ENCODE measurements at places on chromosomes 11 and 22.

- no peak for DNase-seq
Observed at GRCh38 chr11:127017482-127017881, 16.9 kb upstream of the KIRREL3 start.

- no peak for DNase-seq
Observed at GRCh38 chr11:126766440-126766839, 234.1 kb downstream of the KIRREL3 start.

- DNase-seq: no peak
Observed at GRCh38 chr11:114263513-114264170, 32.6 kb upstream of the NNMT start.

GRCh38 chr11:47656260-47656885 is 14.0 kb upstream of the MTCH2 start:
- DNase-seq: no peak

DNA sequence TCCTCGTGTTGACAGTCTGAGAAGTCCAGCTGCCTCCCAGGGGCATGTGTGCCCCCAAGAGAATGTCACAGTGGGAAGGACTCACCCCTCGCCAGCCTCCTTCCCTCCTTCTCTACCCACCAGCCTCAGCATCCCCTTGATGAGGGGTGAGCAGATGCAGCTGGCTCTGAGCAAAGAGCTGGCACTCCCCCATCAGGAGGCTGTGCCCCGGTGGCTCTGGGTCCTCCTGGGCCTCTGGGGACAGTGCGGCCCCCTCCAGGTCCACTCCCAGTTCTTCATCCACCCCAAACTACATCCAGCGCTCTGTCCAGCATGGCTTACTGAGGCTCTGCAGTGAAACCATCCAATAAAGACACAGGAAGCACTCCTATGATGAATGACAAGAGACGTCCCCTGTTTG is 210.4 kb downstream of the BRD1 start:
- DNase-seq: no peak

DNA sequence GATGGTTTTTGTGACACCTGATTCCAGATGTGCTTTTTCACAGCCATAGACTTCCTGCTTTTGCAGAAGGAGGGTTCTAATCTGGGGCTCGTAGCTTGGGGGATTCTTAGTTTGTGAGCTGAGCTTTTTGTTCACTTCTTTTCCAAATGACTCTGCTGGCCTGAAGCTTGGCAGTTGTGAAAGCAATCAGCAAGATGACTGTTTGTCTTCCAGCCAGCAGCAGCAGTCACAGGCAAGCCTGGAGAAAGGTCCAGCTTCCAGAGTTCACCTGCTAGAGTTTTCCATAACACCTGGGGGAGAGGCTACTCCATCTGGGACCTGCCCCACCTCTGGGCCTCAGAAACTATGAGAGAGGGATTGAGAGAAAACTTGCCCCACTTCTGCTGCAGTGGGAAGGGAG is 4.1 kb downstream of the MARK2 start:
- DNase-seq: no peak

GRCh38 chr11:78840200-78840599 is 265.5 kb upstream of the NARS2 start:
- DNase-seq: no peak

DNA sequence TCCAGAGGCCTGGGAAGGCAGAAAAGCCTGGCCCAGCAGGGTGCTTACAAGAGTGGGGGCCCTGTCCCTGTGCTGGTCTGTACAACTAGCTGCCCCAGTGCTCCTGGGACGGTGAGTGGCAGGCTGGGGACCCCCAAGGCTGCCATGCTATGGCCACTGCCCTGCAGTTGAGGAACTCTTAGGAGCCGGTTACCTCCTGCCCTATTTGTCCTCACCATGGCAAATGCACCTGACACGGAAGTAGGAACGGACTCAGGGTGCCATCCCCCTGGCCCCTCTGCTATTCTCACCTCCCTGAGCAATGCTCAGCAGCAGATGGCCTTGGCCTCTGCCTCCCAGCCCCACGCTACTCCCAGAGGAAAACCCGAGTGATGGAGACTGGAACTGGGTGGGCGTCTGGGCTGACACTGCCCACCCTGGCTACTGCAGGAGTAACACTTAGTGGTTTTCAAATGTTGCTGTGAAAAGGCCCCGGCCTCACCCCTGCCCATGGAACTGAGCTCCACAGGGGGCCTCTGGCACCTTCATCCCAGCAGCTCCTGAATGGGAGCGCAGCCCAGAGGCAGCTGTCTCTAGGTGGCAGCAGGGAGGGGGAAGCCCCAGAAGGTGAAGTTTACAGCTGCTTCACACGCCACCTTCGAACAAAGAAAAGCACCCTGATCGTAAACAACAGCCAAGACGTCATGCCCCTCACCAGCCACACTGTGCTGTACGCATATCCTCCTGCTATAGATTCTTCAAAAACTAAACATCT is 105.3 kb downstream of the CTTN start:
- DNase-seq: no peak

GRCh38 chr11:129236850-129237249 is 44.7 kb upstream of the ARHGAP32 start:
- DNase-seq: no peak

DNA sequence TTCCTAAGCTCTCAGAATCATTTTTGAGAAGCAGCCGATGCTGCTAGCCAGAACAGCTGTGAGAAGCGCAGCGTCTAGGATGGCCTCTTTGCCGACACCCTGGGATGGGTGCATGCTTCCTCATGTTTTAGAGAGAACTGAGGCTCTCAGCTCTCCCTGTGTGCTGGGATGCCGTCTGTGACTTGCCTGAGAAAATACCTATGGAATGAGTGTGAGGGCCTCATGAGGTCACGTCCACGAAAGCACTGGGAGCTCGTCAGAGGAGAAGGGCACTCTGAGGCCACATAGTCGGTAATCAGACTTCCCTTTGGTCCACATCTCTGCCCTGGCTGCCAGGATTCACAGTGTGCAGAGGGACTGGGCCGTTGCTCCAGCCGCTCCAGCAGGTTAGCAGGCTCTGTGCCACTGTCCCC is 54.7 kb downstream of the MICAL3 start:
- no peak for DNase-seq

GRCh38 chr11:120613264-120614226 is 102.0 kb downstream of the GRIK4 start:
- DNase-seq: no peak

- DNase-seq: no peak
Observed at GRCh38 chr11:58786693-58787092, 55.0 kb upstream of the GLYAT start.

GRCh38 chr11:125429174-125429707 is 66.8 kb downstream of the FEZ1 start:
- peak; percentile 30 for DNase-seq

- DNase-seq: no peak
Observed at GRCh38 chr22:37711490-37711889, 14.6 kb downstream of the TRIOBP start.

- DNase-seq: peak; percentile 83
Observed at GRCh38 chr11:61429346-61429690, 457 bp downstream of the CPSF7 start.

DNA sequence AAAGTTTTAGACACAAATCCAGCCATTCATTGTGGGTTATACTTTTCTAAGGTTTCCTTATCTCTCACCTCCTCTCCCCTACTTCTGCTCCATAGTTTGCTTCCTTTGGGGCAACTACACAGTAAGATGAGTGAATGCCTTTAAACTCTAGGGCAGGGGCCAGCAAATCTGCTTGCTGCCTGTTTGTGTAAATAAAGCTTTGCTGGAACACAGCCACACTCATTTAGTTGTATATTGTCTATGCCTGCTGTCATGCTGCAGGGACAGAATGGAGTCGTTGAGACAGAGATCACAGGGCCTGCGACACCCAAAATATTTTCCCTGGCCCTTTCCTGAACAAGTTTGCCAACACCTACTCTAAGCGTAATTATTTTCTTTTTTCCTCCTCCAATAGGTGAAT is 58.7 kb downstream of the TECTA start:
- no peak for DNase-seq

All from CD4-positive, alpha-beta T cell treated with Interleukin-17A for 4 hours (primary cell).